ENCODE measurements at places on chromosomes 13 and 19.

DNA sequence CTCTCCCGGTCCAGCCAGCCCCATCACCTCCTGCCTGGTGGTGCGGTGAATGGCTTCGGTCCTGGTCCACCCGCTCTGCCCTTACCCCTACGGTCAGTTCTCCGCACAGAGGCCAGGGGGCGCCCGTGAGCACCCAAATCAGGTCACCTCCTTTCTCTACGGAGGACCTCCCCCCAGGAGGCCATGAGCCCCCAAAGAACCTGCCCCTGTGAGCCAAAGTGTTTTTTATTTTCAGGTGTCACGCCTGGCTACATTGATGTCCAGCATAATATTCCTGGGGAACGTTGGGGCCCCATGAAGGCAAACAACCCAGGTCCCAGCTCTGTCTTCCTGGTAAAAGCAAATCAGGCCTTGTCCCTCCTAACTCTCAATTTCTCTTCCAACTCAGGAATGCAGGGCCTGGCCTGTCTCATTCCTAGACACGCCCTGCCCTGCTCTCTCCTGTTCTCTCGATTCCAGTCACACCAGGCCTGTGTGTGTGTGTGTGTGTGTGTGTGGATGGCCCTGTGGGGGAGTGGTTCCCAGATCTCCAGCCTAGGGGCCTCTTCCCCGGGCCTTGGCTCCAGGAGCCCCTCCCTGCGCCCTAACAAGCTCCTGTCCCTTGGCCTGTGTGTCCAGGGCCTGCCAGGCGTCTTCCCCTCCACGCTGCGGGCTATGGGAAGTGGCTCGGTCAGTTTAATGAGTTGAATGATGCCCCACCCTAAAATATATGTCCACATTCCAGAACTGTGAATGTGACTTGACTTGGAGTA is 9.7 kb upstream of the GIPC1 start:
- no peak for DNase-seq

GRCh38 chr13:20988033-20988908 is 73.1 kb downstream of the LATS2 start:
- no peak for DNase-seq

DNA sequence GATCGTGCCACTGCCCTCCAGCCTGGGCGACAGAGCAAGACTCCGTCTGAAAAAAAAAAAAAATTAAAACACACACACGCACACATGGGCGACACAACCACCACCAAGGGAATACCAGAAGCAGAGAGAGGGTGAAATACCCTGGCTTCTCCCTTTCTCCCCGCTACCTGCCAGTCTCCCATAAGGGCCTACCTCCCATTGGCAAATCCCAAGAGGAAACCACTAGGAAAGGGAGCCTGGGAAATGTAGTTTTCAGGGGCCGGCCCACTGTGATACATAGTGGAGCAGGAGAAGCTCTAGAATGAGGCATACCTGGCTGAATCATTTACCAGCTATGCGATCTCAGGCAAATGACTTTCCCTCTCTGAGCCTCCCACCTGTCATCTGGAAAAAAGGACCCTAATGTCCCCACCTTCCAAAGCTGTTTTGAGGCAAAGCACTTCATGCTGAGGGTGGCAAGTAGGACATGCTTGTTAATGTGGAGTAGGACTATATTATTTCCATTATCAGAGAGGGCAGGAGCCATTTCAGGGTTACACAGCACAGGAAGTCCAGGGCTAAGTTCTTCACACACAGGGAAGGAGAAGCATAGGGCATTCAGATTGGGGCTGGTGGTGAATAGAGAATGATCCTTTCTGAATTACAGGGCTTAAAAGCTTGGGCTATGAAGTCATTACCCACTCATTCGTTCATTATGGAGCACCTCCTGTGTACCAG is 14.3 kb upstream of the HNRNPUL1 start:
- no peak for DNase-seq

GRCh38 chr13:114054264-114054663 is 78.2 kb downstream of the RASA3 start:
- no peak for DNase-seq

DNA sequence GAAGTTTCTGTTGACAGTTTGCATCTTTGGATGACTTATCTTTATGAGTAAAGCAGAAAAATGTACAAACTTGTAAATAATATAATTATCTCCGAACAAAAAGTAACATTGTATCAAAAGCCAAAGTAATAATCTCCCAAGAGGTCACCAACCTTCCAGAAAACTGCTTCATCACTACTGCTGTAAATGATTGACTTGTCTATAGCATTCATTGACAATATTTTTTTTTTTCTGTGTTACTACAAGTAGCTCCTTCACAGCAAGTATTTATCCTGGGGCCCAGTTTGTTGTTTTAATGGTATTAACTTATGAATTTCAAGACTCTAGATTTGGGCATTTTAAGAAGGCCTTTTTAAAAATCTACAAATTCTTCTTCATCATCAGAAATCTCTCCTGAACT is 242.4 kb downstream of the KLF12 start:
- DNase-seq, result no peak

- DNase-seq, result no peak
Observed at GRCh38 chr19:47549261-47549862, 23.6 kb downstream of the ZNF541 start.

DNA sequence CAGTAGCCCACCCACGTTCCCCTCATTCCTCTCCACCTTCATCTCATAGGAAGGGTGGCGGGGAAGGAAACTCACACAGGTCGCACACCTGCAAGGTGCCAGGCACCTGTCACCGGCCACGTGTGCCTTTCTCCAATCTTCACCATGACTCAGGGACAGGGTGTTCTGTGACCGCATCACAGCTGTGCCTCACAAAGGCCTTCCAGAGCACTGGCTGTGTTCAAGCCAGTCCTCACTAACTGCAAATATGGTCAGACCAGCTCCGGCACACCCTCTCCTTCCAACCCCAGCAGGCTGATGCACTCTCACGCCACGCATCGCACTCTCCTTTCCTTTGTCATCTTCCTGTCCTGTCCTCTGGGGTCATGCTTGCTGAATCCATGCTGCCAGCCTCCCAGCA is 415.9 kb downstream of the IRS2 start:
- DNase-seq, result no peak

- no peak for DNase-seq
Observed at GRCh38 chr13:36046672-36047071, 84.5 kb downstream of the DCLK1 start.

DNA sequence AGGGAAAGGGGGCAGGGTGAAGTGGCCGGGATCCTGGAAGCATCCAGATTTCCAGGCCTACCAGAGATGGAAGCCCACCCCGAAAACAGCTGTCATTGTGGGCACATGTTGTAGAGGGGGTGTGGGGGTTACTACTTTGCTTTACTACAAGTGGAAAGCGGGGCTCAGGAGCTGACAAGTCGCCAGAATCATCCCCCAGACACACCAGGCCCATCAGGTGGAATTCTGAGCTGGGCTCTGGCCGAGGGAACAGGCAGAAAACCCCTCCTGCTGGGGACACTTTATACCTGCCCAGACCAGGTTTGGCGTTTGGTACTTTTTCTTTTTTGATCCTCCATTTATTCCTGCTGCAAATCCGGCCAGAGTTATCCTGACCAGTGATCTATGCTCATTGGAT is 3.8 kb downstream of the CDX2 start:
- DNase-seq, result no peak

DNA sequence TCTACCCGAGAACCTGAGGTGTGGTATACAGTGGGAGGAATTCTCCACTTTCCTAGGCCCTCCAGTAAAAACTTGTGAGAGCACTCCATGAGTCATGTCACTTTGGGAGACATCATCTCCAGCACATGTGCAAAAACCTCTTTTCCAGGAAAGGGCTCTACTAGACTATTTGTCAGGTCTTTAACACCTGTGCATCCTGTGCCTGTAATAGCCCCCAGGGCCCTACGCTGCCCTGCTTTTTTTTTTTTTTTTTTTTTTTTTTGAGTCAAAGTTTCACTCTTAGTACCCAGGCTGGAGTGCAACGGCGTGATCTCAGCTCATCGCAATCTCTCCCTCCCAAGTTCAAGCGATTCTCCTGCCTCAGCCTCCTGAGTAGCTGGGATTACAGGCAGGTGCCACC is 1.7 kb upstream of the ERVV-1 start:
- DNase-seq, result no peak

DNA sequence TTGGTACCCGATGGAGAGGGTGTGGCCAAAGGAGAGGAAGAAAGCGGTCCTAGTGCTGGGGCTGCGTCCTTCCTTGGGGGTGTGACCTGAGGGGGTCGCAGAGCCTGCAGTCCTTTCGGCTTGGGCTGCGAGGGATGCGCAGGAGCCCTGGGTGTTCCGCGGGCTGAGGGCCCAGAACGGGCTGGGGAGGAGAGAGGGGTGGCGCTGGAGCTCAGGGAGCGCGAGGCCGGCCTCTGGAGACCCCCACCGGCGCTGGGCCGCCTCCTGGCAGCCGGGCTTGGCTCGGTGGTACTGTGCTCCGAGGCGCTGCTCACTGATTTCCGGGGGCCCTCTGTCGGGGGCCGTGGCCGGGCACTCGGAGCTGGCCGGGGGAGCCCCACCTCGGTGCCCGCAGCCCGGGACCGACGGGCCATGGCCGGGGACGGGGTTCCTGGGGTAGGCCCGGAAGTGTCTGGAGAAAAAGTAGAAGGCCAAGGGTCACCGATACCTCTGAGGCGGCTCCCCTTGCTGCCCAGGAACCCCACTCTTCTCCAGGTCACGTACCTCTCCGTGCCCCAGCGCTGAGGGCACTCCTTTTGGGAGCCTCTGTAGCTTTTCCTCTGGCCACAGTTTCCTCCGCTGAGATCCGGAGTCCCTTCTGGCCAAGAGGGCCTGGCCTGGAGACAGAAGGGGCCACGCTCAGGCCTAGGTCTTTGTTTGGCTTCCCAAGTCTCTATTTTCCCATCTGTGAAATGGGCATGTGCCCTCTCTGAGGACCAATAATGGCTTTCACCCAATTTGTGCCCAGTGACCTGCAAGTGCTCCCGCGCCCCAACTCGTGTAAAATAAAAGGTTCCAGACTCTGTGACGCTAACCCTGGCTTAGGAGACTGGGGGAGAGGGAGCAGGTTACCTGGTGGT is 1.6 kb downstream of the PRR36 start:
- DNase-seq, result no peak

DNA sequence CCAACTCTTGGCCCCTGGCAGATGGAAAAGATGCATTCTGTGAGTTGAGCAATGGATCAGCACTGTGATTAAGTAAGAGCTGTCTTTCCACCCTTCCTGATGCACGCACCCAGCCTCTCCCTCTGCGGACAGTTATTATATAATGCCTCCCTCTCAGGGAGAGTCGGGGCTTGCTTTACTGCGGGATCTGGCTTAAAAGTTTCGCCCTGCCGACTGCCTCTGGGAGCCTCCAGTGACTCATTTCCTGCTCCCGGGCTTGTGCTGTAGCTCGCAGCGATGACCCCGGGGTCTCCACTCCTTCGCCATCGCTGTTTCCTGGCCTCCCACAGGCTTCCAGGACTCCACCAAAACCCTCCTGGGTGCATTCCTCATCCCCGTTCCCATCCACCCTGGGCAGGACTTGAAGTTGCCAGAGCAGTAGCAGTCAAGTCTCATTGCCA is 107.4 kb upstream of the SLC7A1 start:
- peak; percentile 78 for DNase-seq

DNA sequence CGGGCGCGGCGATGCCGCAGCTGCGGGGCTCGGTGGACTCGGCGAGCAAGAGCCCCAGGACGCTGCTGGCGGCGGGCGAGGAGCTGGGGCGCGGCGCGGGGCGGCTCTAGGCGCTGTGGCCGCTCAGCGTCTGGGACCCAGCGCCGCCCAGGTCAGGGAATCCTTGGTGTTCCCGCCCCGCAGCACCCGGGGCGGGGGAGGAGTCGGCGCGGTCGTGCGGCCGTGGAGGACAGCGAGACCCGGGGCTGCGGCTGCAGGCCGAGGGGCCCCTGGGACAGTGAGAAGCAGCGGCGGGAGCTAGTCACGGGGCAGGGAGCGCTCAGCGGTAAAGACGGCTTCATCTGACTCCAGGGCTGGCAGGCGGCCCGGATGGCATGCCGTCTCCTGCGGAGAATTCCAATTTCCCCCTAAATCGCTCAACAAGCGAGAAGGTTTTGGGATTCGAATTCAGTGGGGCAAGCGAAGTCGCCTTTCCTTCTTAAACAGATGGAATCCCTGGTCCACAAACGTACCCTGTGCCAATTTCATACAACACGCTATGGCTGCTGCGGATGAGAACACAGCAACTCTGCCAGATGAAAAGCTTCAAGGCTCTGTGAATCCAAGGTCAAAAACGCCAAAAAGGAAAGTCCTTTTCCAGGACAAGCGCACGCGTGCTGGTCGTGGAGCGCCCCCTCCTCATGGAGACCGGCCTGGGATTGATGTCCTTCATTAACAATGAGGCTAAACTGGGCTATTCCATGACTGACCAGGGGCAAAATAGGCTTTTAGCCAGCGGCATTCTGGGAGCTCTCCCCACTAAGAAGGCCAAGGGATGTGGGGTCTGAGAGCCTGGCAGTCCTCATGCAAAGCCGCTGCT is 4.2 kb upstream of the ZSCAN4 start:
- no peak for DNase-seq

- DNase-seq, result no peak
Observed at GRCh38 chr13:112453874-112454647, 77.9 kb downstream of the SPACA7 start.

DNA sequence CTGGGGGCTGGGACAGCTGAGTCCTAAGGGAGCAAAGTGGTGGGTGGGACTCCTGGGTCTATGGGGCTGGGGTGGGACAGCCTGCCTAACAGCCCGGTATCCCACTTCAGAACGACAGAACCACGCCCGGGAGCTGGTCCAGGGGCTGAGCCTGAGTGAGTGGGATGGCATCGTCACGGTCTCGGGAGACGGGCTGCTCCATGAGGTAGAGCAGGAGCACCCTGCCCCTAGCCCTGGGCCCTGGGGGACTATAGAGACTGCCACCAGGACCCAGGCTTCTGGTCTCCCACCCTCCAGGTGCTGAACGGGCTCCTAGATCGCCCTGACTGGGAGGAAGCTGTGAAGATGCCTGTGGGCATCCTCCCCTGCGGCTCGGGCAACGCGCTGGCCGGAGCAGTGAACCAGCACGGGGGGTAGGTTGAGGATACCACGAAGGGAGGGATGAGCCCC is 8.6 kb downstream of the SPHK2 start:
- no peak for DNase-seq

DNA sequence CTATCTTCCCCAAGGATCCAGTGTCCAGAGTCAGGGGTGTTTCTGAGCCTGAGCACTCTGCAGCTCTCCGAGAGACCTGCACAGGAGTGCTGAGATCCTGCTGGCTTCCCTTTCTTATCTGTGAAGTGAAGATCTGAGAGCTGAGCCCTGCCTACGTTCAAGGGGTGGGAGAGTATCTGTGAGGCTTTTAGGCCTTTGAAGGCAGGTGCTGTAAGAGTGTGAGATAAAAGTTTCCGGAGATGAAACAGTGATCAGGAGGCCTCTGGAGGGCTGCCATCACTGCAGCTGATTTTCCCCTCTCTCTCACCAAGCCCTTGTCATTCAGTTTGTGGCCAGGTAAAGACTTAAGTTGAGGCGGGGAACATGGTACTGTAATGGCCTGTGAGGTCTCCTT is 83.1 kb downstream of the AKAP11 start:
- DNase-seq, result no peak

- no peak for DNase-seq
Observed at GRCh38 chr19:33464010-33464732, 57.4 kb downstream of the PEPD start.

GRCh38 chr13:67235265-67235664 is 5.1 kb upstream of the PCDH9 start:
- DNase-seq, result no peak

GRCh38 chr13:98420554-98421175 is 156.2 kb downstream of the STK24 start:
- no peak for DNase-seq

GRCh38 chr13:74550039-74550438 is 415.8 kb upstream of the KLF12 start:
- no peak for DNase-seq

- DNase-seq, result no peak
Observed at GRCh38 chr19:47547199-47547598, 25.7 kb downstream of the ZNF541 start.

- no peak for DNase-seq
Observed at GRCh38 chr19:15974856-15975255, 26.0 kb downstream of the OR10H4 start.

- no peak for DNase-seq
Observed at GRCh38 chr13:23157781-23158180, 23.0 kb upstream of the SGCG start.
